ENCODE measurements at places on chromosomes 5 and 9.

DNA sequence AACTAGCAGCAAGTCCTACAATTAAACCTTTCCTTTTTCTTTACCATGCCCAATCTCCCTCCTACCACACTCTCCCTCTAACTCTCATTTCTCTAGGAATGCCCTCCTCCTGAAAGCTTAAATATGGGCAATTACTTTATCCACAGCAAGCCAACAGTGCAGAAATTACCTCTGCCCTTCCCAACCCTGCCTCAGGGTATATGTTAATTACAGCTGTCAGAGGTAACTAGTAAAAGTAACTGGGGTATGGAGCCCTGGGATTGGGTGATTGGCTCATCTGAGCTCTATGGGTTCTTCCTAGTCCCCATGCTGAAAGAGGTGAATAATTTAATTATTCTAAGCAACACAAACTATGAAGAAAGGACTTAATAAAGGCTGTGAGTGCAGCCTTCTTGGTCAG lies 478.9 kb upstream of the NMUR2 start:
- no peak for DNase-seq

DNA sequence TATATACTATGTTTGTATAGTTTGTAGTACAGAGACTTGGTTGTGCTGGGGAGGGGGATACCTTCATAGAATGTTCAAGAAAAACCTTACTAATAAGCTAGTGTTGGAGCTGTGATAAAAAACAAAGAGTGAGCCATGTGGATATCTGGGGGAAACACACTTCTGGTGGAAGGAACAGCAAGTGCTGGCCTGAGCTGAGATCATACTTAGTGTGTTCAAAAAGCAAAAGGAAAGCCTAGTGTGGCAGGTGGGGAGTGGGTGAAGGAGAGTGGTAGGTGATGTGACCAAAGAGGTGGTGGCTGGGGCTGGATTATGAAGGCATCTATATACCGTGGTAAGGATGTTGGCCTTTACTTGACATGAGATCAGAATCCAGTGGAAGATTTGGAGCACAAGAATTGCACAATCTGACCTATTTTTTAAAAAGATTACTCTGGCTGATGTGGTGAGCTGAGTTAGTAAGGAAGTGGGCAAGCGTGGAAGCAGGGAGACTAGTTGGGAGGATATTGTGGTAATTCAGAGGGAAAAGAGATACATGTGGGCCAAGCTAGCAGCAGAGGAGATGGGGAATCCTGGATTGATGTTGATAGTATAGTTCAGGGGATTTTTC lies 26.6 kb downstream of the PALM2AKAP2 start:
- no peak for DNase-seq

DNA sequence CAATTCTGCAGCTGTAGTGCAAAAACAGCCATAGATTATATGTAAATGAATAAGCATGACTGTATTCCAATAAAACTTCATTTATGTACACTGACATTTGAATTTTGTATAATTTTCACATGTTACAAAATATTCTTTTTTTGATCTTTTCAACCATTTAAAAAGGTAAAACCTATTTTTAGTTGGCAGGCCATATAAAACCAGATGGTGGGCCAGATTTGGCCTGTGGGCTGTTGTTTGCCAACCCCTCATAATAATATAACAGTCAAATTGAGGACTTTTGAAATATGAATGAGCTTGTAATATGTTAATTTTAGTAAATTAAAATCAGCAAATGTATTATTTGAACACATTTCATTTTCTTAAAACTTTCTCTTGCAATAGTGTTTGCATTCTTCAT lies 913.4 kb downstream of the TLE1 start:
- DNase-seq, result no peak

DNA sequence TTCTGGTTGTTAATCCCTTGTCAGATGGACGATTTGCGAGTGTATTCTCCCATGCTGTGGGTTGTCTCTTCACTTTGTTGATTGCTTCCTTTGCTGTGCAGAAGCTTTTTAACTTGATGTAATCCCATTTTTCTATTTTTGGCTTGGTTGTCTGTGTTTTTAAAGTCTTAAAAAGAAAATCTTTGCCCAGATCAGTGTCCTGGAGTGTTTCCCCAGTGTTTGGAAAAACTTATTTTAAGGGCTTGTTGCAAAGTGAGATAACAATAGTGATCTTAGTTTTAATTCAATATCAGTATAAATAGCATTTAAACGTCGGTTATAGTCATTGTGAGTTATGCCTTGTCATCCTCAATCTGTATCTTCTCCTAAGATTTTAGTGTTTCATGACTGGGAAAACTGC lies 329.5 kb downstream of the CCDC171 start:
- no peak for DNase-seq

GRCh38 chr5:128258372-128258771 lies 174.8 kb downstream of the SLC12A2 start:
- DNase-seq, result no peak

Measured in suppressor macrophage (primary cell).